Left lung (tissue), 14 donors: ENCODE measurements at places on chromosomes 3 and 15. TPM values are rescaled to one million over a fixed set of nuclear protein-coding genes. Genes with fewer than 3 reads are reported as not detected.

DNA sequence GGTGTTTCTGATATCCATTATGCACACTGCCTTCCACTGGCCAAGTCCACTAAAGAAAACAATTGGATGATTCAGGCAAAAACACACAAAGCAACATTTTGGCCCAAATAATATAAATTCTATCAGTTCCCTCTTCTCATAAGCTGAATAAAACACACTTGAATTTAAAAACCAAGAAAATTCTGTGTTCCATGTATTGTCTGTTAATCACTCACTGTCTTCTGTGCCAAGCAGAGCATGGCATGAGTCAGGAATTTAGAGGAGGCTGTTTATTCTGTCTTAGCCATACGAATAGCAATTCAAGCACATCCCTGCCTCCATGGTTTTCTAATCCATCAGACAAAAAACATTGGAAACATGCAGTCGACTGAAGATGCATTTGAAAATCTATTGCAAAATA lies 215.6 kb upstream of the UMPS start:
- DNase-seq: no peak
- no peak overlapping the region for H3K27ac ChIP-seq
- H3K36me3 ChIP-seq: no peaks in the 10 kb centered on the region

GRCh38 chr3:95939235-95939809 lies 875.1 kb upstream of the EPHA6 start:
- DNase-seq: no peak
- no peaks in the 10 kb centered on the region for H3K4me1 ChIP-seq
- no peak overlapping the region for H3K27ac ChIP-seq

GRCh38 chr15:85837881-85838280 lies 43.2 kb upstream of the KLHL25 start:
- H3K27me3 ChIP-seq: no peaks in the 10 kb centered on the region
- peaks cover 8% of the 10 kb centered on the region for H3K4me1 ChIP-seq
- no peaks in the 10 kb centered on the region for H3K36me3 ChIP-seq

- H3K4me1 ChIP-seq: no peaks in the 10 kb centered on the region
- DNase-seq: no peak
- H3K36me3 ChIP-seq: no peaks in the 10 kb centered on the region
- no peaks in the 10 kb centered on the region for H3K27me3 ChIP-seq
- no peak overlapping the region for H3K4me3 ChIP-seq
Observed at GRCh38 chr15:93296759-93297500, 207.9 kb upstream of the RGMA start.

DNA sequence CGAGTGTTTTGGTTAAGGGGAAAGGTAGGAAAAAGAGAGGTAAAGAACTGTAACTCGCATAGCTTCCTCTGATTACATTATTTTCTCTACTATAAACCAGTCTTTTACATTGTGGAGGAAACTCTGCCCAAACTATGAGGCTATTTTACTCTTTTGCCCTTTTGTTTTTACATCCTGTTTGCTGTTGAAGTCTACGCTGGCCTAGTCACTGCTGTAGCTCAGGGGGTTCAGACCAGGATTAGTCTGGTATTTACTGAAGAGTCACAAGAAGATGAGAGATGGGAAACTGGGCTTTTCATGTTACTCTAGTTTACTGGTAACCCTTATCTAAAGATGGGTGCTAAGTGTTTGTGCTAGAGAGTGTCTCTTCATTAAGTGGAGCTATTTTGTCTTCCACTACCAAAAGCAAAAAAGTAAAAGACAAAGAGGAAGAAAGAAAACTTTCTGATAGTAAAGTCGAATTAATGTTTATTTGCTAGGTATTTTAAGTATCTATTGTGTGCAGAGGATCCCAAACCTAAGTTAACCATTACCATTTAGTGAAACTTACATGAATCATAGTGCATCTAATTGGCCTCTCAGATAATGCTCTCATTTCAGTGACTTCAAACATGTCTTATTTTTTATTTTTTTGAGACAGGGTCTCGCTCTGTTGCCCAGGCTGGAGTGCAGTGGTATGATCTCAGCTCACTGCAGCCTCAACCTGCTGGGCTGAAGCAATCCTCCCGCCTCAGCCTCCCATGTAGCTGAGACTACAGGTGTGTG lies 10.9 kb downstream of the RARB start:
- H3K27me3 ChIP-seq: no peaks in the 10 kb centered on the region
- DNase-seq: no peak
- no peaks in the 10 kb centered on the region for H3K36me3 ChIP-seq
- H3K27ac ChIP-seq: no peak overlapping the region
- H3K4me3 ChIP-seq: no peak overlapping the region
- no peaks in the 10 kb centered on the region for H3K4me1 ChIP-seq

DNA sequence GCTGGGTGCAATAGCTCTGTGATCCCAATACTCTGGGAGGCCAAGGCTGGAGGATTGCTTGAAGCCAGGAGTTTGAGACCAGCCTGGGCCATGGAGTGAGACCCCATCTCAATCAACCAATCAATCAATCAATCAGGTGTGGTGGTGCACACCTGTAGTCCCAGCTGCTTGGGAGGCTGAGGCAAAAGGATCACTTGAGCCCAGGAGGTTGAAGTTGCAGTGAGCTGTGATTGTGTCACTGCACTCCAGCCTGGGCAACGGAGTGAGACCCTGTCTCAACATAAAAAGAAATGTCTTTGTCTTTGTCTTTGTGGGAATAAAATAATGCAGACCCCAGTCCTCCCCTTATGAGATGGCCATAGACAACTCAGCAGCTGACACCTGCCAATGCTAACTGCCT lies 34.9 kb upstream of the TLE3 start:
- no peaks in the 10 kb centered on the region for H3K27me3 ChIP-seq
- no peak overlapping the region for H3K4me3 ChIP-seq
- no peaks in the 10 kb centered on the region for H3K36me3 ChIP-seq
- H3K4me1 ChIP-seq: no peaks in the 10 kb centered on the region

- H3K4me1 ChIP-seq: peaks cover 16% of the 10 kb centered on the region
- no peak overlapping the region for H3K27ac ChIP-seq
- H3K4me3 ChIP-seq: no peak overlapping the region
- H3K36me3 ChIP-seq: no peaks in the 10 kb centered on the region
- peaks cover 12% of the 10 kb centered on the region for H3K27me3 ChIP-seq
Observed at GRCh38 chr3:126538316-126538715, 14.4 kb downstream of the CHST13 start.

DNA sequence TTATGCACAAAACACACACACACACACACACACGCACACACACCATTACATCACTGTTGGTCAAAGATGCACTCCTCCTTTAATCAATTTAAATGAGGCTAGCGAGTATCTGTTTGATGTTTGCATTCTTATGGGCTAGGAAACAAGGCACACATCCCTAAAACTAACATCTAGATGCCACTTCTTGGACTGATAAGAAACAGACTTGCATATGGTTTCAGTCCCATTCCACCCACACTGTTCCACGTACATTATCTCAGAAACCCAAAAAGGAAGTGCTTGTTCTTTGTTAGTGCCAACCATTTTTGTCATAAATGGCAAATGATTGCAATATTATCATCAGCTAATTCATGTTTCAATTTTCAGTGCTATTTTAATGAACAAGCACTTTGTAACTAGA lies 69.5 kb downstream of the CCR1 start:
- H3K36me3 ChIP-seq: no peaks in the 10 kb centered on the region
- no peak overlapping the region for H3K4me3 ChIP-seq
- H3K27ac ChIP-seq: no peak overlapping the region
- DNase-seq: no peak

- DNase-seq: no peak
- H3K4me3 ChIP-seq: no peak overlapping the region
- H3K36me3 ChIP-seq: no peaks in the 10 kb centered on the region
Observed at GRCh38 chr3:32880225-32880624, 62.4 kb downstream of the TRIM71 start.

DNA sequence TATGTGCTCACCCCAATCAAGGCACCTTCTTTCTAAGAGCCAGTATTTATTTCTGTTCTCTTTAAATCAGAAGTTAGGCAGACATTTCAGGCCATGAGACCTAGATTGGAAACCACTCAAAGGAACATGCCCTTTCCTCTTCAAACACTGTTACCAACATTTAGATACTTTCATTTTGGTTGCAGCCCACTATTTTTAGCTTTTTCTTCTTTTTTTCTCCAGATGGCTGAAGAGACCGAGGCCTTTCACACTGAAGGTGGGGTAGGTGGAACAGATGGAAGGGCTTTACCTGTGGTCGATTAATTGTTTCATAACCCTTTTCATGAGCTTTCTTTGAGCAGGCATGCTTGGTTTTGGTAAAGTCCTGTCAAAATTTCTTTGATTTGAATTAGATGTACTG lies 10.9 kb upstream of the LZTFL1 start:
- H3K36me3 ChIP-seq: no peaks in the 10 kb centered on the region
- H3K27me3 ChIP-seq: no peaks in the 10 kb centered on the region
- no peak for DNase-seq
- no peak overlapping the region for H3K27ac ChIP-seq

DNA sequence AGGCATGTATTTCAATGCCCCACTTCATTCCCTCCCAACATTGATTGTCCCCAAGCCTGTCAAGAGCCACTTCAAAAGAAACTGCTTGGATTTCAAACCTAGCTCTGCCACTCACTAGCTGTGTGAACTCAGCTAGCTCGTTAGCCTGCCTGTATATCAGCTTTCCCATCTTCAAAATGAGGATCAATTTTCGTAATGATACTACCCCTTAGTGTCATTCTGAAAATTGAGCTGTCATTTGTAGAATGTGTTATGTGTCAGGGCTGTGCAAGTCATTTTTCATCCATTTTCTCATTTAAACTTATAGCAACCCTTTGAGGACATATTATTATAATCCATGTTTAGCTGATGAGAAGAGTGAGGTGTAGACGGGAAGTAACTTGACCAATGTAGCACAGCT lies 88.6 kb downstream of the TRIM42 start:
- H3K36me3 ChIP-seq: no peaks in the 10 kb centered on the region
- H3K4me1 ChIP-seq: no peaks in the 10 kb centered on the region
- no peak overlapping the region for H3K27ac ChIP-seq

DNA sequence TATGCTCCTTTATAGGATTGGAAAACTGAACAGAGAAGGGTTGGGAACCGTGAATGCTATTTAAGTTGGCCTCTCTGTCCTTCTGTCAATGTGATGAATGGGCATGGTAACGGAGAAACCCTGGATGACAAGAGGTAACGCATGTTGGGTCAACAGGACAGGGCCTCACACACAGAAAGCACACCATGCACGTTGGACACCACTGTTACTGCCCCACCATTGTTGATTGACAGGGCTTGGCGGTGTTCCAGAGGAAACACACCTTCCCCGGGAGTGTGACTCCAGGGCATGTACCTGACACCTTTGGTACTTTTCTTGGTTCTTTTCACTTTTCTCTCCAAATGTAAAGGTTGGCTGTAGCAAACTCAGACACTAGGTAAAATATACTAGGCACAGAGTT lies 548.5 kb downstream of the OCA2 start:
- H3K4me1 ChIP-seq: no peaks in the 10 kb centered on the region
- no peaks in the 10 kb centered on the region for H3K27me3 ChIP-seq

DNA sequence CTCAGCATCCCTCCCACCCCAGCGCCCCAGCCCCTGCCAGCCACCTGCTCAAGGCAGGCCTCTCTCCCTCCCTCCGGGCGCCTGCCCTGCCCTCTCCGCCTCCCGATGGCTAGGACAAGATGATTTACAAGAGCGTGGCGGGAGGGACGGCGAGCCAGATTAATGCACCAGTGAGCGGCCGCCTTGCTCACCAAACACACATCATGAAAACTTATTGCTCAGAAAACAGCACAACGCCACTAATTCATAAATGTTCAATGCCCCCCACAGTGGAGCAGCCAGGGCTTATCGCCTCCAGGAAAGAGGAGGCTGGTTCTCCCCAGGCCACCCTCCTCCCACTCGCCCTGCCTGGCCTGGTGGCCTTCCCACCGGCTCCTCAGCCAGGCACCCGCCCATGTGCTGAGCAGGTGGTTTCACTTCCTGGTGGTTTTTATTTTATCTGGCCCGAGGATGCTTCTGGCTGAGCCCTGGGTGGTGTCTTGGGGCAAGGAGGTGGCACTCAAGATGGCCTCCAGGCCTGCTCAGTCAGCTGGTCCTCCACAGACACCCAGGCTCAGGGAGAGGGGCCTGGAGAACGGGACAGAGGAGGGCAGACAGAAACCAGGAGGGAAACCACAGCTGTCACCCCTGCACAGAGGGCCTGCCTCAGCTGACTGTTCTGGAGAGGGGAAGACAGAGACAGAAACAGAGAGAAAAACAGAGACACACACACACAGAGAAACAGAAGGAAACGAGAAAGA lies 284.9 kb downstream of the UACA start:
- no peak for DNase-seq
- H3K4me1 ChIP-seq: peaks cover 91% of the 10 kb centered on the region
- peak overlapping the region; percentile 23 for H3K27ac ChIP-seq
- H3K27me3 ChIP-seq: no peaks in the 10 kb centered on the region

- no peak for DNase-seq
- H3K27me3 ChIP-seq: no peaks in the 10 kb centered on the region
- peak overlapping the region; percentile 53 for H3K27ac ChIP-seq
- H3K36me3 ChIP-seq: no peaks in the 10 kb centered on the region
- H3K4me1 ChIP-seq: peaks cover 24% of the 10 kb centered on the region
- H3K4me3 ChIP-seq: peak overlapping the region; percentile 80
Observed at GRCh38 chr15:91022832-91023129, 387 bp upstream of the VPS33B start.

- H3K36me3 ChIP-seq: no peaks in the 10 kb centered on the region
- DNase-seq: no peak
- H3K27ac ChIP-seq: peak overlapping the region; percentile 94
- no peaks in the 10 kb centered on the region for H3K27me3 ChIP-seq
- H3K4me1 ChIP-seq: peaks cover 8% of the 10 kb centered on the region
Observed at GRCh38 chr15:75577401-75578172, 1.5 kb downstream of the PTPN9 start.

DNA sequence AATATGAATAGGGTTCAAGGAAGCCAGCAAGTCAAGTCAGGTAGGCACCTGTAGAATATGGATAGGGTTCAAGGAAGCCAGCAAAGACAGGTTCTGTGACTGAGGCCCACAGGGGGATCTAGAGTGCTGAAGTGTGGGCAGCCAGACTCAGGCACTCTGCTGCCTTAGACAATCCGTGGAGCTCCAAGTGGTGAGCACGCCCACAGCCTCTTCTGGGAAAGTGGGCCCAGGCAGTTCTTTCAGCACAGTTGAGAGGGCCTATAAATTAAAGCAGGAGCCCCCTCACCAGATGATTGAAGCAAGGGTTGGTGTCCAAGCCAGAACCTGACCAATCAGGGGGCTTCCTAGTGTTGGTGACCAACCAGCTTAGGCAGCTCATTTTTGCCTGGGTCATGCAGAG lies 51.0 kb downstream of the ANP32A start:
- H3K4me1 ChIP-seq: no peaks in the 10 kb centered on the region
- H3K4me3 ChIP-seq: no peak overlapping the region
- no peak for DNase-seq
- no peak overlapping the region for H3K27ac ChIP-seq

GRCh38 chr15:87496795-87497194 lies 759.7 kb downstream of the NTRK3 start:
- H3K36me3 ChIP-seq: no peaks in the 10 kb centered on the region
- DNase-seq: no peak
- H3K27me3 ChIP-seq: no peaks in the 10 kb centered on the region

The SCN11A gene
- total RNA-seq: 0.13 TPM

The CELSR3 gene
- 1.2 TPM for total RNA-seq

The SPATA12 gene
- total RNA-seq: 0.21 TPM

The GABRR3 gene
- total RNA-seq: not detected

The SPINK8 gene
- total RNA-seq: not detected

The WDR72 gene
- 0.73 TPM for total RNA-seq

The GPR87 gene
- 0.85 TPM for total RNA-seq
